Stimulated activated memory B cell treated with anti-CD40 and anti-IgM and Interleukin-4, amounts not matched to agents 10 μg/mL and 1 μg/mL and 100 μg/mL, for 72 hours (primary cell): ENCODE measurements at places on chromosomes 1 and 21.

- no peak for ATAC-seq
Measured at GRCh38 chr1:221795380-221795779, 53.5 kb upstream of the DUSP10 start.

- no peak for ATAC-seq
Measured at GRCh38 chr1:67931198-67931597, 97.9 kb upstream of the GNG12 start.

- ATAC-seq, result no peak
Measured at GRCh38 chr1:201970334-201971159, 11.9 kb upstream of the RNPEP start.

- no peak for ATAC-seq
Measured at GRCh38 chr1:191043066-191043465, 565.4 kb upstream of the BRINP3 start.

- no peak for ATAC-seq
Measured at GRCh38 chr1:110501488-110502132, 17.4 kb downstream of the KCNA10 start.

GRCh38 chr1:173195596-173196088 is 11.5 kb downstream of the TNFSF4 start:
- ATAC-seq, result peak; percentile 93

DNA sequence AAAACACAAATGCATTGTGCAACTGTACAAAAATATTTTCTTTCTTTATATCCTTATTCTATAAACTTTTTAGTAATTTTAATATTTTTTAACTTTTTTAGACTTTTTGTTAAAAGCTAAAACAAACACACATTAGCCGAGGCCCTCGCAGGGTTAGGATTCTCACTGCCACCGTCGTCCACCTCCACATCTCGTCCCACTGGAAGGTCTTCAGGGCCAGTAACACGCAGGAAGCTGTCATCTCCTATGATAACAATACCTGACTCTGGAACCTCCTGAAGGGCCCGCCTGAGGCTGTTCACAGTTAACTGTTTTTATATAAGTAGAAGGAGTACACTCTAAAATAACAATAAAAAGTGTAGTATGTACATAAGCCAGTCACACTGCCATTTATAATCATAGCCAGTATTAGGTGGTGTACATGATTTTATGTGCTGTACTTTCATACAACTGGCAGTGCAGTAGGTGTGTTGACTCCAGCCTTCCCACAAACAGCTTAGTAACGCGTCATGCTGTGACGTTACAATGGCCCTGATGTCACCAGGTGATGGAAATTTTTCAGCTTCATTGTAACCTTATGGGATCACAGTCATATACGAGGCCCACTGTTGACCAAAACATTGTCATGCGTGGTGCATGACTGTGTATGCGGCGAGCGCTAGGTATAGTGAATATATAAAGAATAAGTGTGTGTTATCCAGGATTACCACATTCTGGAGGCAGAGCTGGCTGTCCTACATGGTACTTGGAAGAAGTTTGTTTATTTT is 8.8 kb downstream of the TFF2 start:
- ATAC-seq, result no peak

GRCh38 chr1:33008051-33008914 is 28.4 kb downstream of the AK2 start:
- ATAC-seq, result no peak

DNA sequence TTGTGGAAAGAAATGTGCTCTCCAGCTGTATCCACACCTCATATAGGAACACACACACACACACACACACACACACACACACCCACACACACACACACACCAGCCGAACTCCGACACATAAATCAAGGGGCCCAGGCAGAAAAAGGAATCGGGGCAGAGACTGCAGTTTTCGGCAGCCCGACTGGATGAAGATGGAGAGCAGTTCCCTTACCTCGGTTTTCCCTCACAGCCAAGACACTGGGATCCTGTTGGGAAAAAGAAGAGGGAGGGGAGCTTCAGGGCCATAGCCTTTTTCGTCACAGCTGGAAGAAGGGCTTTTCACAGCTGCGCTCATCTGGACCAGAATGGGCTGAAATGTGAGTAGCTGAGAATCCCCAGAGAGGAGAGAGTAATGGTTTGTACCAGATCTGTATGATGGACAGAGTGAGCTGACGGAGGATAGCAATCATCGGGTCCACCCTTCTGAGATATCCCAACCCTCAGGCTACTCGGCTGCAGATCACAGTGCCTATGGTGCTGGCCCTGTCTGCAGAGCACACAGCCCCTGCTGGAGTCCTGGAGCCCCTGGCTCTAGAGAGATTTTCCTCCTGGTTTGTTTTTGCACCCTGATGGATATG is 37.7 kb downstream of the PIK3C2B start:
- no peak for ATAC-seq

- no peak for ATAC-seq
Measured at GRCh38 chr1:246875041-246876026, 56.4 kb downstream of the AHCTF1 start.

DNA sequence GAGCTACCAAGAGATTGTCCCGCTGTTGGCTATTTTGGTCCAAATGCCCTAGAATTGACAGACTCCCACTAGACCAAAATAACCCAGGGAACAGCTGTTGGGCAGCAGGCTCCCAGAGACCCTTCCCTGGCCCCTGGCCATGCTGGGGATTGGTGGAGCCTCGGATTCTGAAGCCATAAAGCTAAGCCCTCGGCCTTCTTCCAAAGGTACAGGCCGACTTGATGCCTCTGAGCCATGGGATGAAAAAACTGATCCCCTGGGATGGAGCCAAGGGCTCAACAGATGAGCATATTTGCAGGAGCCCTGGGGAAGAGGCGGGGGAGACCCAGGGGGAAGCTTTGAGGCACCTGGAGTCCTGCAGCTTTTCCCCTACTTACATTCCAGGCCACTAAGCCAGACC is 1.0 kb upstream of the LRRC38 start:
- ATAC-seq, result no peak

GRCh38 chr1:904310-904950 is 19.3 kb upstream of the SAMD11 start:
- peak; percentile 75 for ATAC-seq

GRCh38 chr1:37947364-37947763 is 511 bp upstream of the INPP5B start:
- no peak for ATAC-seq

DNA sequence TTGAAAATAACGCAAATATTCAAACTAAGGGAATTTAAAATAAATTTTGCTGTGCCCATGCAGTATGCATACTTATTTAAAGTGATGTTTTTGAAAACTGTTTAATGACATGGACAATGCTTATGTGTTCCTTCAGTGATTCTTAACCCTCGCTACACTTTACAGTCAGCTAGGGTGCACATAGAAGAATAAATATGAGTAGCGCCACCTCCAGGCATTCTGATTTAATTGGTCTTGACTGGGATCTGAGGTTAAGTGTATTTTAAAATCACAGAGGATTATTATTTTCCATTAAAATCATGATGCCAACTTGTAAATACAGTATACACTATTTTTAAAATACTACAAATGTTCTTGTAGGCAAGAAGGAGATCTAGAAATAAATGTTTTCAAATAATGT is 373.5 kb upstream of the ADGRL4 start:
- no peak for ATAC-seq

- no peak for ATAC-seq
Measured at GRCh38 chr1:55209247-55209646, 5.9 kb downstream of the USP24 start.

GRCh38 chr1:244254467-244254866 is 197.2 kb downstream of the ADSS2 start:
- ATAC-seq, result peak; percentile 93

DNA sequence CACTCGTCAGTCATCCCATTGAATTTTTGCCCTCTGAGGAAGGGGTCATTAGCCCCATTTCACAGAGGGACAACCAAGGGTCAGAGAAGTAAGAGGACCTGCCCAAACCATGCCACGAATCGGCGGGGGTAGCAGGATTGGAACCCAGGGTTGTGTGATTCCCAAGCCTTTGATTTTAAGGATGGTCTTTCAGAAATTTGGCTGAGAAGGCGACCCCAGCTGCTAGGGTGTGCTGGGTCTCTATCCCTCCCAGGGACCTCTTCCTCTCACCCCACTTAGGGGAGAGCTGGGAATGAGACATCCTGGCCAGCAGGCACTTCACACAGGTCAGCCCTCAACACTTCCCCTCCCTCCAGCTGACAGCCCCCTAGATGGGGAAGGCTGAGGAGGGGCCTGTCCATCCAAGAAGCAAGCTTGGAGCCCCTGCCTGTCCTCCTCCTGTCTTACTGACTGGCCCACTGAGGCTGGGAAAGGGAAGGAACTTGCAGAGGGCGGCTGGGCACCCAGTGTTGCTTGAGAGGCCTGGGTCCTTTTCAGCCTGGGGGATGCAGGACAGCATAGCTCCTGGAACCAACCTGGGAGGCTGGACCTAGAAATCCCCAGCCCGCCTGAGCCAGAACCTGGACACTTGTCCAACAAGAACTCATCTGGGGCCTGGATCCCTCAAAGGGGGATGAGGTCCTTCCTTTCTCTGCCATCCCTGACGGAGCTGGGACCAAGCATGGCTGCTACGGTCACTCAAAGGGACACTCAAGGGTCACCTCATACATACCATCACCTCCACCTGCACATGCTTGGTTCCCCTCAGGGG is 1.7 kb downstream of the SDC3 start:
- ATAC-seq, result no peak

GRCh38 chr1:225977937-225978748 is 21.0 kb downstream of the SDE2 start:
- peak; percentile 86 for ATAC-seq

DNA sequence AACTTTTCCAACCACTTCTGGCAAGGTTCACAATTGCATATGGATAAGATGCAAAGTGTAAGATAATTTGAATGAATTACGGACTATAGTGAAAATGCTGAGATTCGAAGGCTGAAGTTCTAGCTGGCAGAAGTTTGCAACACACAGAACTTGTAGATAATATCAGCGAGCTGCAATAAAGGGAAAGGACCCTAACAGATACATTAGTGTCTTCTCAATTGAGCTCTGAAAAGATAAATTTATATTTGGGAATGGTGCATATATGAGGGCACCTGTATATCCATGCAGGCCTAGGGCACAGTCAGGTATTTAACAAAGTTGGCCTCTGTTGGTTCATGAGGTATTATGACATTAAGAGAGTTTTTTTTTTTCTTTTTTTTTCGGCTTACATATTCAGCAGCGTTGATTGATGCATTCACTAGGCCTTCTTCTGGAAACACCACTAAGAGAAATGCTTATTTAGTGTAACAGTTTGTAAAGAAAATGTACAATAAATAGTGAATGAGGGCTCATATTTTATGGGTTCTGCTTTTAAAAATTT is 2.2 kb downstream of the NFIA start:
- ATAC-seq, result no peak

- no peak for ATAC-seq
Measured at GRCh38 chr1:30764396-30764795, 6.8 kb upstream of the LAPTM5 start.

- no peak for ATAC-seq
Measured at GRCh38 chr1:90854397-90854924, 137.4 kb upstream of the BARHL2 start.

GRCh38 chr1:37238364-37239224 is 204.3 kb upstream of the GRIK3 start:
- no peak for ATAC-seq

DNA sequence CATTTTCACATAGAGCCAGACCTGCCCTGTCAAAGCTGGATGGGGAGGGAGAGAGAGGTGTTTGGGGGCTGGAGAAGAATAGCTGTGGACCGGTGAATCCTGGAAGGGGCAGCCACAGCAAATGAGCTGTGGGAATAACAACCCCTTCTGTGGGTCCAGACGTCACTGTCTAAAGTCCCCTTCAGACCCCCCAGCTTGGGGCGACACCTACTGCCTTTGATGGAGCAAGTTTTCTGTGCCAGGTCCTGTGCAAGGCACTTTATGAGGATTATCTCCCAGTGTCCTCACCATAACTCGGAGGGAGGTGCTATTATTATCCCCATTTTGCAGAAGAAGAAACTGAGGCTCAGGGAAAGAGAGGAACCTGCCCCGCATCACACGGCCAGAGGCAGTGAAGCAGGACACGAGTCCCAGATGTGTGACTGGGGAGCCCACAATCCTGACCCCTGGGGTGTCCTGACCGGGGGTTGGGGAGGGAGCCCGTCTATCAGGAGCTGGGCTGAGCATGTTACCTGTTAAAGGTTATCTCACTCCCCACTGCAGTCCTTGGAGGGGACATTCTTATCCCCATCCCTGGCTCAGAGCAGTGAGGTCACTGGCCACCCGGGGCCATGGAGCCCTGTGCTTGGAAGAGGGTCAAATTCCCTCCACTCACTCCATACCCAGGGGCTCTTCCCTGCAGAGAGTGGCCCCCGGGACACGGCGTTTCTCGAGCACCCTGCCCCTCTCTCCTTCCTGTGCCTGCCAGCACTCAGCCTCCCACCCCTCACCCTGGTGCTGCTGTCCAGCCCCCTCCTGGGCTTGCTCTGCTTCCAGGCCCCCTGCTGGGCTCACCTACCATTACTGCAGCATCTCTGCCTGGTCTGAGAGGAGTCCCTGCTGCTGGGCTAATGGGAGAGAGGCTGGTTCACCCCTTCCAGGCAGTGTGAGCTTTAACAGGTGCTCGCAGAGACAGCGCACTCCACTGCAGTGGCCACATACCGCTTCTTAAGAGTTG is 132.9 kb downstream of the PTPRU start:
- ATAC-seq, result peak; percentile 7
